CD4-positive, alpha-beta T cell treated with Interferon gamma for 1 hour (primary cell): ENCODE measurements at places on chromosomes 7 and 10.

GRCh38 chr7:107236862-107237261, 68.1 kb downstream of the HBP1 start:
- no peak for DNase-seq

DNA sequence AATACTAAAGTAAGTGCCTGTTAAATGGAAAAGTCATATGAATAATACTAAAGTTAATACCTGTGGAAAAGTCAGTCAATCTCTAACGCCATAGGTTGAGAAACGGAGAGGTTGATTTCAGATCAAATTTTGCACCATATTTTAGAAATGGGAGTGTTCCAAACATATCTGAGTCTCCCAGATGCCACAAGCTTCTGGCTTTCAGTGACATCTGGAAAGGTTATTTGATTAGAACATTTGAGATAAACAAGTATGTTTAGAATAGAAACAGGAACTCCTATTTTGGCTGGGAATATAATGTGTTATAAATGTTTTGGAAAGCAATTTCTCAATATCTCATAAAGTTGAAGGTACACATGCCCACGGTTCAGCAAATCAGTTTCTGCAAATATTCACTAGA, 5.8 kb downstream of the MACC1 start:
- DNase-seq: no peak

DNA sequence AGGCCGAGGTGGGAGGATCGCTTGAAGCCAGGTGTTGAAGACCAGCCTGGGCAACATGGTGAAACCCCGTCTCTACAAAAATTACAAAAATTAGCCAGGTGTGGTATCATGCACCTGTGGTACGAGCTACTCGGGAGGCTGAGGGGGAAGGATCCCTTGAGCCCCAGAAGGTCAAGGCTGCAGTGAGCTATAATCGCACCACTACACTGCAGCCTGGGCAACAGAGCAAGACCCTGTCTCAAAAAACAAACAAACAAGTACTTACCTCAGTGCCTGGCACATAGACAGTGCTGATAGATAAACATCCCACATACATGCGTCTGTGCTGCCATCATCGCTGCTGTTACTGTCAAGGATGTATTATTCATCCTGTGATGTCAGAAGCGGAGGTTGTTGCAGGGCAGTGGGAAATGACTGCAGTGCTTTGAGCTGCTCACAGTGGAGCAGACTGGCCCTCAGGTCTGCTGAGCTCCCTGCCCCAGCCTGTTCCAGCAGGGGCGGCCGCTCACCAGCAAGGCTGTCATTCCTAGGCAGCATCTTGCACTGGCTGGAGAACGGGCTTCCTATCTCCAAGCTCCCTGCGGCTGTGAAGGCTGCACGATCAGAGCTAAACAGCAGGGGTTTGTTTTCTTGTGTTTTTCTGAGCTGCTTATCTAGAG, 18.6 kb downstream of the FOXK1 start:
- no peak for DNase-seq

GRCh38 chr10:100043344-100043743, 33.6 kb upstream of the DNMBP start:
- DNase-seq: no peak

GRCh38 chr10:70657041-70657440, 15.3 kb upstream of the ADAMTS14 start:
- no peak for DNase-seq

DNA sequence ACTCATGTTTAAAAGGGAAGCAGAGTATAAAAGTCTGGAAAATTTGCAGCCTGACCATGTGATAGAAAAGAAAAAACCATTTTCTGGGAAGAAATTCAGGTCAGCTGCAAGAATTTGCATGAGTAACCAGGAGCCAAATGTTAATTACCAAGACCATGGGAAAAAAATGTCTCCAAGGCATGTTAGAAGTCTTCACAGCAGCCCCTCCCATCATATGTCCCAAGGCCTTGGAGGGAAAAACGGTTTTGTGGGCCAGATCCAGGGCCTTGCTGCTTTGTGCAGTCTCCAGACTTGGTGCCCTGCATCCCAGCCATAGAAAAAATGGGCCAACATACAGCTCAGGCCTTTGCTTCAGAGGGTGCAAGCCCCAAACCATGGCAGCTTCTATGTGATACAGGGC, 1019.6 kb upstream of the SORCS1 start:
- DNase-seq: no peak

DNA sequence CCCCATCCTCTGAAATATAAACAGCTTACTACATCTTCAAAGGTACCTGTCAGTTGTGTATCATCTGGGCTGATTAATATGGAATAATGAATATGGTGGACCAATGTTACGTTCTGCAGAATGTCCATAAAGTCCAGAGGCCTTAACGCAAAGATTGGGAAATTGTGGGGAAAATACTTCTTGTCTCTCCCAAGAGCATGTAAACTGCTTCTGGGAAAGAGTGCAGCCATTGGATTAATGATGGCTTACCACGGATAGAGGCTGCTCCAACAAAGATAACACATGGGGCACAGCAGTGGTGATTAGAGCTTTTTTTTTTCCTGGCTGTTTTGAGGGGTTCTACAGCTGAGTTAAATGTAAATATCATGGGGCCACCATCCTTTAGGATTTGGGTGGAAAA, 340.4 kb upstream of the AKR1E2 start:
- no peak for DNase-seq

DNA sequence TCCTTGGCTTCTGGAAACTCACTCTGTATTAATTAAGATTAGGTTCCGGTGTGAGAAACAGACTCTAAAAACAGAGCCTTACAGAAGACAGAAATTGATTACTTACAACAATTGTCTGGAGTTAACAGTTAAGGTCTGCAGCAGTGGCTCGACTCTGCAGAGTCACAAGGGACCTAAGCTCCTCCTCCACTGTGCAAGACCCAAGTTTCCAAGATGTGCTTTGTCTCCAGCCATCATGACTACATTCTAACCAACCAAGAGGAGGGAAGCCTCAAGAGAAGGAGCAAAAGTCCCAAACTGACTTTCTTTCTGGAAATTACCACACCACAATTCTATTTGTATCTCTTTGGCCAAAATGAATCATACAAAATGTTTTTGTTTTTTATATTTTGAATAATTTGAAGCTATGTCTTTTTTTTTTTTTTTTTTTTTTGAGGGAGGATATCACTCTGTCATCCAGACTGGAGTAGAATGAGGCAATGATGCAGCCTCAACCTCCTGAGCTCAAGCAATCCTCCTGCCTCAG, 14.2 kb upstream of the ODAD2 start:
- no peak for DNase-seq

DNA sequence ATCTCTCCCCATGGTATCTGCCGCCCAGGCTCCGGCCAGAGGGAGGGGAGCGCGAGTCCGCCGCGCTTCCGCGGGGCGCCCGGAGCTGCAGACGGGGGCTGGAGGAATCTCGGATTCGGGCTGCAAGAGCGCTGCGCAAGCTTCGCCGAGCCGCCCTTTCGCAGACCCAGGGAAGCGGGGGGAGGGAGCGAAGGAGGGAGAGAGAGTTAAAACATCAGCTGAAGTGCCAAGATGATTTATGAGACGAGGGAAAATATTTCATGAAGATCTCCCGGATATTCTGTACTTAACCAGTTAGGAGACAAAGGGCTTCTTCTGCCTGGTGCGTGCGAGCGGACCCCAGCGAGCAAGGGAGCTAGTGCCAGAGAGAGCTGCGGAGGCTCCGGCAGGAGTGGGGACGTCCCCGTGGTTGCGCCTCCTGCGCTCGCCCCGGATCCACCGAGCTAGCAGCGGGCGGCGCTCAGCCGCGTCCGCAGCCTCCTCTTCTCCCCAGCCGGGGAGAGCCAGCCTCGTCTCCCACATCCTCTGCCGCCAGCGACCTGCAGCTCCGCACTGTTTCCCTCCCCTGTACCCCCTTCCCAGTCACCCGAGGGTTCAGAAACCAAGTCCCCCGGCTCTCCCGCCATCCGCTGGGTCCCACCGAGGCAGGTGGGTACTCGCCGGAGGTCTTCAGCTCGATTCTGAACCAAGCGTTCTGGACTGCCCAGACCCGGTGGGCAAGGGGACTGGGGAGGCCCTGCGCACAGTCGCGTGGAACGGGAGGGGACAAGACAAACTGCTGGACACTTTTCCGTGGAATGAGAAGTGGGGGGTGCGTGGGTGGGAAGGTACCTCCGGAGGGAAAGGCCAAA, 1.0 kb upstream of the PAX2 start:
- no peak for DNase-seq

- DNase-seq: no peak
These were observed 10.2 kb downstream of the LMTK2 start for GRCh38 chr7:98116656-98117461.
